ENCODE measurements at places on chromosomes 7 and 10.

DNA sequence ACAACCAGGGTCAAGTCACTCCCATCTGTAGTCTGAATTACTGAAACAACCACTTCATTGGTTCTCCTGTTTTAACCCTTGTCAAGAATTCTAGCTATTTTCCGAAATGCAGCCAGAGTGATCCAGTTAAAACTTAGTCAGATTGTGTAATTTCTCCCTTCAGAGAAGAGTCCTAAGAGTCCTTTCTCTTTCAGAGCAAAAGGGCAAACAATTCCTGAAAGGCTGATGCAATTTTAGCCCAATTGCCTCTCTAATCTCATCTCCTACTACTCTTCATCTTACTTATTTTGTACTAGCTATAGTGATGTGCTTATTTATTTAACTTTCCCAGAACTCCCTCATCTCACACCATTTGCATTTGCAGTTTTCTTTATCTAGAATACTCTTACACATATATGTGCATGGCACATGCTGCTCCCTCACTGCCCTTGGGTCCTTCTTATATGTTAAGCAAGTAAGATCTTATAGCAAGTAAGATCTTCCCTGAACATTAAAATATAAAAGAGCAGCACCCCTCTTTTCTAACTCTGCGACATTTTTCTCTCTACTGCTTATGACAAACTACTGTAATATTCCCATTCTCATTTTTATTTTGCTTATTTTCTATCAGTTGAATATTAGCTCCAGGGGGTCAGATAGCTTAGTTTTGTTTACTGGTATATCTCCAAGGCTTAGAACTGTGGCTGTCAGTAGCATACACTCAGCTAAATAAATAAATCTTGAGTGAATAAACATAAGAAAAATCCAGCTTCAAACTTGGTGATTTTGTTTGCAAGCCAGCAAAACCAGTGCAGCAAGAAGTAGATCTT lies 44.6 kb downstream of the HGF start:
- no peak for DNase-seq

- no peak for DNase-seq
These were observed 155.4 kb upstream of the CACNA2D1 start for GRCh38 chr7:82598958-82599357.

DNA sequence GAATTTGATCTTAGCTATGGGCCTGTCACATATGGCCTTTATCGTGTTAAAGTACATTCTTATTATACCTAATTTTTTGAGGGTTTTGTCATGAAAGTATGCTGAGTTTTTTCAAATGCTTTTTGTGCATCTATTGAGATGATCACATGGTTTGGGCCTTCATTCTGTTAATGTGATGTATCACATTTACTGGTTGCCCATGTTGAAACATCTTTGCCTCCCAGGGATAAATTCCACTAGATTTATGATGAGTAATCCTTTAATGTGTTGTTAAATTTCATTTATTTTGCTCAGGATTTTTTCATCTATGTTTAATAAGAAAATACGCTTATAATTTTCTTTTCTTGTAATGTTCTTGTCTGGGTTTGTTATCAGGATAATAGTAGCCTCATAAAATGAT lies 442.0 kb downstream of the MDFIC start:
- DNase-seq, result no peak

DNA sequence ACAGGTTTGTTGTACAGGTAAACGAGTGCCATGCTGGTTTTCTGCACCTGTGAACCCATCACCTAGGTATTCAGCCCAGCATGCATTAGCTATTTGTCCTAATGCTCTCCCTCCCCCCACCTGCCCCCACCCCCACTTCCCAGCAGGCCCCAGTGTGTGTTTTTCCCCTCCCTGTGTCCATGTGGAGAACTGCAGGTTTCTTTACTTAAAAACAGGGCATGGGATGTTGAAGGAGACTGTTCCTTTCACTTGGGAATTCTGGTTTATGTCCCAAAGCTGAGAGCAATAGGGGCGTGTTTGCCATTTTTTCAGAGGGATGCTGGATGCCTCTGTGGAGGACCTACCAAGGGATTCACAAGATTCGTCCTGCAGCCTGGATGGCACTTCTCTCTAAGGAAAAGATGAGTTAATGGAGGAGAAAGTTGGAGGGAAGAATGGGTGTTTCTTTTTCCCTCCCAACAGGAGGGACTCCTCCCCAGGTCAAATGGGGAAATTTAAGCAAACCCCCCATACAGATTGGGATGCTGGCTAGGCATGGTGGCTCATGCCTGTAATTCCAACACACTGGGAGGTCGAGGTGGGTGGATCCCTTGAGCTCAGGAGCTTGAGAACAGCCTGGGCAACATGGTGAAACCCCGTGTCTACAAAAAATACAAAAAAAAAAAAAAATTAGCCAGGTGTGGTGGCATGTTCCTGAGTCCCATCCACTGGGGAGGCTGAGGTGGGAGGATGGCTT lies 136.0 kb downstream of the GALNT17 start:
- no peak for DNase-seq

Measured in posterior cingulate gyrus (tissue), 11 donors.